Kidney epithelial cell (primary cell): ENCODE measurements at places on chromosomes 2 and 18. TPM values are rescaled to one million over a fixed set of nuclear protein-coding genes. Genes with fewer than 3 reads are reported as not detected.

The RGPD8 gene
- total RNA-seq, result 6.5 and 7.7 TPM in 2 replicates

The GREB1L gene
- total RNA-seq, result 1.5 and 1.8 TPM in 2 replicates

The SERPINB3 gene
- total RNA-seq, result not detected in 2 replicates

The CPO gene
- total RNA-seq, result not detected in 2 replicates

The CHST9 gene
- 0.08 TPM in 1 of 2 replicates, not detected in the other for total RNA-seq

The PRSS56 gene
- total RNA-seq, result not detected in 2 replicates

The KATNAL2 gene
- total RNA-seq, result 0.88 and 1.4 TPM in 2 replicates
